NAMALWA (cell line): ENCODE measurements at places on chromosomes 7 and 10.

DNA sequence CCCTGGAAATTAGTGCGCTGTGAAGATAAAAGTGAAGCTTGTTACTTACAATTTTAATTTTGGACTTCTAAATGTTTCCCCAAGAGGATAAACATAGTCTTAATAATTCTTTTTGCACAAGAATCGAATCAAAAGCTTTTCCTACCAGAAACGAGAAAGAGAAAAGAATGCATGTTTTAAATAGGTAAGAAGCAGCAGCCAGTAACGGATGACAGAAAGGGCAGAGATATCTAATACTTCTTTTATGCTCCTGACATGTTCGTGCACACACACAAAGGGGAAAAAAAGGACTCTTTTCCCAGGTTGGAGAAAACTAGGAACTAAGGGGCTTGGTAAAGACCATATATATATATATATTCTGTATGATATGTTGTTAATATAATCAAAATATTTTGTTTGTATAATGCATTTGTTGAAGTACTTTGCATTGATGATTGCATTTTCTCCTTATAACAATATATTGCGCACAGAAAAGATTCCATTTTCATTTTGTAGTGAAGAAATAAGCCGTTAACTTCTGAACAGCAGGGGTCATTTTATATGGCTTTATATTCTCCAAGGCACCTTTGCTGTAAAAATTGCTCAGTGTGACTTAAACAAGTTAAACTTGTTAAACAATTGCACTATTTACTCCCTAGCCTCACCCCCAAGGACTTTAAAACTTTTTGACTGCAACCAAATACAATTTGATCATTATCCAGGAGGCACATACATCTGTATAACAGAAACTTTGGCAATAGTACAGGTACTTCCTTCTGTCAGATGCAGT, 2.2 kb downstream of the PRKAR2B start:
- peak; percentile 30 for DNase-seq

DNA sequence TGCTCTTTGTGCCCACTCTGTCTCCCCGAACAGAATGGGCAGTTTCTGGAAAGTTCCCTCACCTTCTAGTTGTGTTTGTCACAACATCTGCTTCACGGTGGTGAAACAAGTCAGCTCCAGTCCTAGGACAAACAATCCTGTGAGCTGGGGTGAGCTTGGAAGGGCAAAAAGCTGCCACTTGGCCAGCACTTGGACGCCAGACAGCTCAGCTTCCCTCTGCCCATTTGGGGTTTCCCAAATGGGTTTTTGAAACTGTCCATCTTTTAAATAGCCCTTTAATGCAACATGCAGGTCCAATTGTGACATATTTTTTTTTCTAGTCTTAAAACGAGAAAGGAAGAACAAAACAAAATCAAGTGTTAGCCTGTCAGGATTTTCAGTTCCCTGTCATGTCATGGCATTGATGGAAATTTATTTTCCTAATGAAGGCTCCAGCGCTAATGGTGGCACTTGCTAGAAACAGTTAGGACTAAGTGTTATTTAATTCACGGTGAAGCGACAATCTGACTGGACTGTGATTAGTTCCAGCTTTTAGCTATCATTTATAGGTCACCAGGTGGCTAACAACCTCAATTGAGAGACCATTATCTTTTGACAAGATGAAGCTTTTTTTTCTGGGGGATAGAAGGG, 181.7 kb downstream of the MYOF start:
- no peak for DNase-seq

- no peak for DNase-seq
Measured at GRCh38 chr10:32687546-32687945, 241.6 kb downstream of the CCDC7 start.

DNA sequence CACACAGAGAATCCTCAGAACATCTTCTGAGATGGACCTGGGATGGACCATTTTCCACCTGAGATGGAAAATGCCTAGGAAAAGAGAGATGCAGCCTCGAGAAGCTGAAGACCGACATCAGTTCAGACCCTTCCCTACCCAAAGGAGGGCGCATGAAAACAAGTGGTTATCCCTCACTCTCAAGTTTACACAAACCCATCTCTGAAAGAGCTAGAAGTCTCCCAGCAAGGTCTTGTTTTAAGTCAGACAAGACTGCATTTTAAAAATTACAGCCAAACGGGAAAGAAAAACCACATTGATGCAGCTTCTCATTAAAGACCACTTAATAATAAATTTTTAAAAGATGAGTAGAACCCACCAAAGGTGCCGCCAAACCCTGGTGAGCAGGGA, 1.3 kb downstream of the RAPGEF5 start:
- DNase-seq = no peak

DNA sequence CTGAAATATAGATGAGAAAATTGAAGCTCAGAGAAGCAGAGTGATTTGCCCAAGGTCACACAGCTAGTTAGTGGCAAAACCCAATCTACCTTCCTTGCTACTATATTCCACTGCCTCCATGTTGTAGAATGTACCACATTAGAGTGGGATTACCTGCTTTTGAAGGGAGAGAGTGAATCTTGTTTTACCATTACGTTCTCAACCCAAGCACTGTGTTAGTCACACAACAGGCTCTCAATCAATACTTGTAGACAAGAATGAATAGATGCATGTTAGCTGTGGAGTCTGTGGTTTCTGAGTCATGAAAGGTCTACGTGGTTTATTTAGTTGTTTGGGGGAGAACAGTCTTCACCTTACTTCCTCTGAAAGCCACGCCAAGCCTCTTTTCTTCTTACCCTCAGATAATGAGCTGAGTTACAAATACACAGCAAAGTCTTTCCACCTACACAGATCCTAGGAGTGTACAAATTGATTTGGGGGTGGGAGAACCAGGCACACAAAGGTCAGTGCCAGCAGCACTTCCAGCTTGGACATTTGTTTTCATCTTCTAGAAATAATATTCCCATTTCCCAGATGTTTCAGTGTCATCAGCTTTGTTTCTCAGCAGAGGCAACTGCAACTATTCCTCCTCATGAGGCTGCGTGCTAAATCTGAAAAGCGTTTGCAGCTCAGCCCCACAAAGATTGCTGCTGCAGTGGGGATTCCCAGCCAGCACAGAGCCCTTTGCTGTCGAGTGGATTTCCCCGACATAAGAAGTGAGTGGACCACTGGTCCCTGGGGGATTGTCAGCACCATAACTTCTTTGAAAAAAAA, 71.5 kb upstream of the ADO start:
- DNase-seq = peak; percentile 17

DNA sequence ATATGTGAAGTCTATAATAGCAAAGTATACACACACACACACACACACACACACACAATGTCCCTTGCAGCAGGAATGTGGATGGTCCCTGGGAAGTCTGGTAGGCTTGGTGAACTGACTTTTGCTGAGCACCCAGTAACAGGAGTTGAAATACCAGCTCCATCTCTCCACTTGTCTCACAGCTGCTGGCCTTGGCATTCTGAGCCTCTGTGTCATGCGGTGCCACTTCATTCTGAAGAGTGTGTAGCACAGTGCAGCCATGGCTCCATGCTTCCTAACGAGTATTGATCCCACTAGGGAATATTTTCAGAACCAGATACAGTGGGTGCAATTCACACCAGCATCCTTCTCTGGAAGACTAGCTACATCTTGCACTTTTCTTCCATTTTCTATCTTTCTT, 192.4 kb downstream of the ADARB2 start:
- DNase-seq = no peak

- DNase-seq = no peak
Measured at GRCh38 chr10:25263931-25264330, 89.1 kb downstream of the GPR158 start.
